Stimulated activated CD8-positive, alpha-beta memory T cell treated with anti-CD3 and anti-CD28 coated beads, Interleukin-4, amount 100 ng/mL, for 1 hour (primary cell): ENCODE measurements at places on chromosomes 11 and 22.
A peak's percentile ranks its signal among the peaks of the same experiment; 100 is the strongest.

DNA sequence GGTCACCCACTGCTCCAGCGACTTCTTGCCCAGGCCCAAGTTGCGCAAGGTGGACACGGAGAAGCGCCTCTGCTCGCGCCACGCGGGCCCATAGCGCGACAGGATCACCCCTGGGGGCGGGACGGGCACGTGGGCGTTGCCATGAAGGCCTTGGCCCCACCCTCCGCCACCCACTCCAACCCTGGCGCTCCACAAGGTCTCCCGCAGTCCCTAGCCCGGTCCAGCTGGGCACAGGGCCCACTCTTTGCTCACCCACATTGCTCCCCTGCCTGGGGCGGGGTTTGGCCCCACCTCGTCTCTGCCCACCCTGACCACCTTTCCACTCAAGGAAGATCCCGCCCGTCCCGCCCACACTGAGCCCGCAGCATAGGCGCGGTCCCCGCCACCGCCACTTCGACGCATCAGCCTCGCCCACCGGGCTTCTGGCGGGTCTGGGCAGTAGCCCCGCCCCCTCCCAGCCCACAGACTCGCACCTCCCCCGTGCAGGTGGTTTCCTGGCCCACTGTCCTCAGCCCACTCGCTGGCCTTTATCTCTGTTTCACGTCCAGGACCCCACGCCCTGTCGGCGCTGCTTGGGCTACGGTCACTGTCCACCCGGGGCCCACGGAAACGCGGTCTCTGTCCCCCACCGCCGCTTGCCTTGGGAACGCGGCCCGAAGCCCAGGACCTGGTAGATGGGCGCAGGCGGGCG, 12.3 kb upstream of the CYP2D6 start:
- no peak for DNase-seq

DNA sequence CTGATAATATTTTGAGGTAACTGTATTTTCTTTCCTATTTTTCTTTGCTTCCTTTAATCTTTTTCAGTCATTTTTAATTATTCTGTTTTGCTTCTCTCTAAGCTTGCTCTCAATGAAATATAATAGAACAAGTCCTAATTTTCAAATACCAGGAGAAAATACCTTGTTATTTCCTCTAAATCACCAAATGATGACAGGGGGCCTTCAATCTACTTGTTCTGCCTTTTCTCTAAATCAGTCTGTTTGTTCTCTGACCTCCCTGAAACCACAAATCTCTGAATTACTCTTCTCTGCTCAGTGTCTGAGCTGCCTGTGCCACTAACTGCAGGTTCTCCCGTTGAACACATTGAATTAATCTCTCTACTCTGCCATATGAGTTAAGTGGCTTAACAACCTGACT, 286.2 kb downstream of the C11orf87 start:
- DNase-seq: no peak

DNA sequence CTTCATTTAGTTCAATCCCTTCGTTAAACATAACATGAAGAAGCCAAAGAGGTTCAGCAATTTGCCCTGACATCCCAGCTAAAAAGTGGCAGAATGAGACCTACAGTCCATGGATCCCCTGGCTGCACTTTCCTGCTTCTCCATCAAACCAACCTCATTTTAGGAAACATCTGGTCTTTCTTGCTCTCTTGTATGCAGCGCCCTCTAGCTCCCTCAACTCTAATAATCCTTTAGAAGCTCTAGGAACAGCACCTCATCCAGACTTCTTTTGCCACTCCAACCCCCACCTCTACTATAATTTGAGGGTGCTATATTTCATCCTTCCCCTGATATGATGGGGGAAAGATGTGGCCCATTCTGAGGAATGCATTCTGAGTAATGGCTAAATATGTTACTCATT, 7.4 kb downstream of the CNTF start:
- DNase-seq: no peak

DNA sequence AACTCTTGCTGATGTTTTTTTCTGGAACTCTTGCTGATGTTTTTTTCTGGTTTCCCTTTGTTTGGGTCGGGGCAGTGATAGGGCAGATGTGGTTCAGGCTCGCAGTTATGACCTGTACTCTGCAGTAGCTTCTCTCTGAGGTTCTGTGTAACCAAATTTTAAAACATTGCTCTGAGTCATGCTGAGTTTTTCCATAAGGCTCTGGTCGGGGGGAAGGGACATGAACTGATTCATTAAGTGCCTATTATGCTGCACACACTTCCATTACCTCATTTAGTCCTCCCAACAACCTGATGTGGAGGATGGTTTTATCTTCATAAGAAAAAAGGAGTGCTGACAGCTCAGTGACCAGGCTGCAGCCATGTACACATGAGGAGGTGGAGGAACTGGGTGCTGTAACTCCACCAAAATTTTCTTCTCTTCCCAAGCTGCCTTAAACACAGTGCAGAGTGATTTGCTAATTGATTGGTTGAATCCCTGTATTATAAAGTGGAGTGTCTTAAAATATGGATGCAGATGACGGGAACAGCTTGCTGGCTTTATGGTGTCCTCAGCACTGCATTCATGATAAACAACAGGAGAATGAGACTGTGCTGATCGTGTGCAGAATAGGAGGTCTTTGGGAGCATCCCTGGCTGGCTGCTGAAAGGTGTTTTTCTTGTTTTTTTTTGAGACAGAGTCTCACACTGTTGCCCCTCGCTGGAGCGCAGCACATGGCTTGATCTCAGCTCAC, 19.1 kb downstream of the TNRC6B start:
- DNase-seq: no peak

DNA sequence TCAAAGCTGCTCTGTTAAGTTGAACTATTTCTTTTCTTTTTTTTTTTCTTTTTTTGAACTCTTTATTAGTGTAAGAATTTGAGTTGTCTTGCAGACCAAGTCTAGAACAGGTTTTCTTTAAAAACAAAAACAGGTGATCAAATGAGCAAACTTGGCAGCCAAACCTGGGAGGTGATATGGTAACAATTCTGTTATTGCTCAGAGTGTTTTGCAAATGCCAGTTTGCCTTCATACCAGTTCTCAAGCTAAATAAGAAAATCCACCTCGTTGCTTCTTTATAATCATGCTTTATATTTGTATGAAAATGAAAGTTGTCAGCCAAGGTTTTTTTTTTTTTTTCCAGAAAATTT, 76.9 kb downstream of the DEPDC5 start:
- DNase-seq: no peak

DNA sequence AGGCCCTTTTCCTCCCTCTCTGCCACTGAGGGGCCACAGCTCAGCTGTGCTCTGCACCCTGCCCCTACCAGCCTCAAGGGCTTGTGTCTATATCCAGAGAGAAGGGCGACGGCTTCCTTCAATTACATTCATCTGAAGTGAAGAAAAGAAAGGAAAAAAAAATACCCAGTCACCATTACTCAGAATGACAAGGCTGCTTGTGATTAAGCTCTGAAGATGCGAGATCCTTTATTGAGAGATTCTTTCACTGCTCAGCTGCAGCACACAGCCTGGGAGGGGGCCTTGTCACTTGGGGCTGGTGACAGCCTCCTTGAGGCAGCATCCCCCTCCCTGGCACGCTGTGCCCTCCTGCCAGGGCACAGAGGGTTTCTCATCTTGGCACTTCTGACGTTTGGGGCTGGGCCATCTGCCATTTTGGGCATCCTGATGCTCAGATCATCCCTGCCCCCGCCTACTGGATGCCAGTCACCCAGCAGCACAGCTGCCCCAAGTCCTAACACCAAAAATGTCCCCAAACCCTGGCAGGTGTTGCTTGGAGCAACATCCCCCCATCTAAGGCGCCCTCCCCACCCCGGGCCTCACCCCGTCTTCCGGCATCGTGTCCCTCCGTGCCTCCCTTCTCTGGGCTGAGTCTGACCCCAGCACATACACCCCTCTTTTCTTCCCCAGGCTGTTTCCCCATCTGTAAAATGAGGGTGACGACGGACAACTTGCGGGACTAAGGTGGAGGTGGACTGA, 1394.7 kb downstream of the BRD1 start:
- no peak for DNase-seq

DNA sequence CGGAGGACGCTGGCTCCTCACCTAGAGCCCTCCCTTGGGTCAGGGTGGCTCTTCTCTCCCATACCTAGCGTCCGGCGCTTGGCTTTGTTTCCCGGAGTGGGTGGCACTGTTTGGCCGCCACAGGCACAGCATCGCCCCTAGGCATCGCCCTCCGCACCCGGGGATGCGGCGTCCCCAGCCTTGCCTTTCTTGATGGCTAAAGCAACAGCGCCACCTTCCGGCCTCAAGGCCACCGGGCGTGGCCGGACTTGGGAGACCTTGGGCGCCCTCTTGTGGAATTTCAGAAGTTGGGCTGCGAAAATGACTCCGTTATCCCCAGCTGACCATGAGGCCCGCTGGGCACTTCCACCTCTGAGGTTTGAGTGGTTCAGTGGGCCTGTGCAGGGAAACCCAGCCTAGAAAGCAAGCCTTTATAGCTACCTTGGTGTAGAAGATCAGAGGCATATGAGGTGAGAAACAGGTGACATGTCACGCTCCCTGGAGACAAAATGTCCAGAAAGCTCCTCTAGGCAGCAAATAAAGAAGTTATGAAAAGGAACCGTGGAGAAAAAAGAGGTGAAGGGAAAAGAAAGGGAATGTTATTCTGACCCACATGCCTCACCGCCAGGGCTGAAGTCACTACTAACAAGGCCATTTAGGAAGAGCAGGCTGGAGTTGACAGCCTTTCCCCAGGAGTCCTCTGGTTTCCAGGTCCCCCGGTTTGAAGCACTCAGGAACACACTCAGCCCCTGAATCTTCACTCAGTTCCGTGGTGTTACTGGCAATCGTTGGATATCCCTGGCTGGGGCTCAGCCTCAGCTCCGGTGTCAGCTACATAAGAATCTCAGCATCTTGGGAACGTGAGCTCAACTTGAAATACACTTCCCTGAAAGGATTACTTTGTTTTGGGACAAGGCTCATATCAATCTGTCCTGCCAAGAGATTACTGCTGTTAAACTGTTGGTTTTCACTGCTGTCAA, 54.1 kb downstream of the SNX19 start:
- peak; percentile 67 for DNase-seq

DNA sequence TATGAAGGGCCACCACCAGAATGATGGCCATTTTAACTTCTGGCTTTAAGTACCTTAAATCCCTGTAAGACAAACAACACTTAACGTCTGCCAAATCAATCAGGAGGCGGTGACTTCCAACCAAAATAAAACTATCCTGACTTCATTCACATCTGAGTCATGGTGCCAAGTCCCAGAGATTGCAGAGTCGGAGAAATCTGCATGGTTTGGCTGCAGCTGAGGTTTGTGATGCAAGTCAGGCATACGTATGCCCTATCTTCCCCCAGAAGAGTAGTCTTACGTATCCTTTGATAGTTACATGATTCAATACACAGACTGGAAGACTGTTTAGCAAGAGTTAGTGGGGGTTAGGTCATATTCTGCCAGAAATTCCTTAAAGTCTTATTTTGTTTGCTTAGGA, 1.7 kb upstream of the GAB2 start:
- no peak for DNase-seq
